Glomerular endothelial cell (primary cell): ENCODE measurements at places on chromosomes 5 and 9. TPM values are rescaled to one million over a fixed set of nuclear protein-coding genes. Genes with fewer than 3 reads are reported as not detected.

The IFNA2 gene
- total RNA-seq, result not detected in 2 replicates

DNA sequence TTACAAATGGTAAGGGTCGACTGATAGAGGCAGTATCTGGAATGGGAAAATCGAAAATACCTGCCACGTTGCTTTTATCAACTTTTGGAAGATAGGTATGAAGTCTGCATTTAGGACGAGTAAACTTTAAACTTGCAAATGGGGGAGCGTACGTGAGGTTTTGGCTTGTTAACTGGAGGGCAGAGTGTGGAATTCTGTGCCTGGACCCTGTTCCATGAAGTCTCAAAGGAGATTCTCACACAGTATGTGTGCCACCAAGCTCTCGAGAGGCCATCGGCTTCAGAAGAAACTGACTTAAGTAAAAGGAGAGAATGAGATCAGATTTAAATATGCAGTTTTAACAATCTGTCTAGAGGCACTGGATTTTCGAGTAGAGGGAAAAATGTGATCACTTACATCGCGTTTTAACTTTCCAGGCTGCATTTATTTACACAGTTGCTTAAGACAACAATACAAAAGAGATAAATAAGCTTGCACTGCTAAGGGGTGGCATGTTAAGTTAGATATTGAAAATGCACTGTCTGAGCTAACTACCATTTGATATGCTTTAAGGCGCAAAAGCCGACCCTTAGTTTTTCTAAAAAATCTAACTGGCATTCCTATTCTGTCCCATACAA lies 401.6 kb downstream of the EBF1 start:
- no peak for DNase-seq

DNA sequence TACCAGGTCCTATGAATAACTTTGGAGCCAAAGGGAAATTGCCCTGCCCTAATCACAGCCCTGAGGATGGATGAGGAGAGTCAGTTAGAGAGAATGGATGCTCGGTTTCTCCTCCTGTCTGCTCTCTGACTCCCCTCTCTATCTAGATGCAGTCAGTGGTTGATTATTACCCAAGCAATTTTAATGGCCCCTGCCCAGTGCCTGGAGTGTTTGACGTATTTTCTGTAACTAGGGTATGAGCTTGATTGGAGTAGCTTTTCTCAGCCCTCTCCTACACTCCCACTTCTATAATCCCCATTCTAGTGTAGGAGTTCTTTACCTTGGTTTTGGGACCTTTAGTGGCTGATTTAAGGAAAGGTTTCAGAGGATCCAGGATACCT lies 60.4 kb downstream of the DOCK2 start:
- DNase-seq, result no peak

GRCh38 chr5:76494201-76494600 lies 91.1 kb downstream of the IQGAP2 start:
- DNase-seq, result no peak

- DNase-seq, result no peak
Measured at GRCh38 chr9:71769175-71770161, 1.2 kb upstream of the CEMIP2 start.

DNA sequence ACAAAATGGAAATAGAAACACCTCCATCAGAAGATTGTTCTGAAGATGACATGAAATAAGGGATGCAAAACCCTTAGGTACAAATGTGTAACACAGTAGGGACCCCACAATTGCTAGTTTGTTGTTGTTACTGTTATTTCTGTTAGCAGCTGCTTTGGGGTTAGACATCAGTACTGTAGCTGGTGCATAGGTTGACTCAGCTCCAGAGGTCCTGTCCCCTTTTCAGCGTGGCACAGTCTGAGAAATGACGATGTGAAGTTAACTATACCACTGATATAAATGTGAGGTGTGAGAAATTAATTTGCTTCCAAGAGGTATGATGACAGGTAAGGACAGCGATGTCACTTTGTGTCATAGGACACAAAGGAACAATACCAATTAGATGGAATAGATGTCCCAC lies 384.6 kb upstream of the KLF4 start:
- DNase-seq, result no peak

- no peak for DNase-seq
Measured at GRCh38 chr5:66777868-66778267, 181.7 kb downstream of the MAST4 start.

- DNase-seq, result no peak
Measured at GRCh38 chr9:134937566-134938345, 20.0 kb upstream of the FCN1 start.
